ENCODE measurements at places on chromosomes 3 and 15. TPM values are rescaled to one million over a fixed set of nuclear protein-coding genes. Genes with fewer than 3 reads are reported as not detected.

- DNase-seq, result no peak
Measured at GRCh38 chr3:15638891-15639262, 37.3 kb downstream of the BTD start.

DNA sequence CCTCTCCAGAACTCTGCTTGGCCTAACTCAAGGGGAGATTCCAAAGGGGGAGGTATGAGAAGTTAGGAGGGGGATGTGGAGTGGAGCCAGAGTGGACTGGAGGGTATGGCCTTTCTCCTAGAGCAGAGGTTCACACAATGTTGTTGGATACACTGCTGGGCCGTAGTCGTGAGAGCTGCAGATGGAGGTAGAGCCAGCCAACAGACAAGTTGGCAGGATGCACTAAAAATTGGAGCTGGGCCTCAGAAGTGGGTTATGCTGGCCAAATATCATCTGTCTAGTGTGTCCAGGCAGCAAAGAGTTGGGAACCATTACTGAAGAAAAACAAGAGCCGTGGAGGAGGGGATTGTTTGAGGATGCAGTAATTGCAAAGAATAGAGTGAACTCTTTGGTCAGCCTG, 27.7 kb upstream of the LRRFIP2 start:
- no peak for DNase-seq

The CALML4 gene
- total RNA-seq, result 113 TPM

The FETUB gene
- total RNA-seq, result not detected

DNA sequence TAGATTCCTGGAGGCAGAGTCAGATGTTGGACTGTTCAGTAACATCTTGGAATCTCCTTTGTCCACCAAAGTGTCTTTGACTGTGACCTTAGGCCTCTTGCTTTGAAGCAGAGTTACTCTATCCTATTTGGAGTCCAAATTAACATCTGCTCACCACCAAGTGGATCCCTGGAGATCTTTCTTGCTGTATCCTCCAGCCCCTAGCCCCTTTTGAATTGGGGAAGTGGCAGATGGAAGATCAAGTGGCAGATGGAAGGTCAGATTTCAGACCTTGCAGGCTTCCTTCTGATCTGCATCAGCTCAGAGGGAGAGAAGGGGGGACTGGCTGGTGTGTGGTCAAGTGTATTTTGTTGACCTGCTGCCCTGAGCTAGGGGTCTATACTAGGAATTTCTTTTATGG, 125.0 kb upstream of the ROPN1 start:
- no peak for DNase-seq

DNA sequence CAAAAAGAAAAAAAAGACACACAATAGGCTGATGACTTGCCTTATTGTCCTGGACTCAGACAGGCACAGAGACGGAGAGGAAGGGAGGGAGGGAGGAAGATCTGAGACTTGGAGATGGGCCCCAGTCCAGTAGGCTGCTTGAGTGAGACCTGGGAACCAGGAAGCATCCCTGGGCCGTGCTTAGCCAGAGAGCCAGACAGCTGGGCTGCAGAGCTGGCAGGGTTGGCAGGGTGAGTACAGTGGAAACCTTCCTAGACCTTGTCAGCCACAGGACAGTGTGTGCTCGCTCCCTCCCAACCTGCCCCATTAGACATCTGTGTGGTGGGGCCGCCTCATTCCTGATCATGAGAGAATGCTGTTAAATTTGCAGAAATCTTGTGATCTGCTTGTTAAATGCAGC, 107.9 kb upstream of the ALDH1A3 start:
- no peak for DNase-seq

The PLA2G4F gene
- 45.2 TPM for total RNA-seq

GRCh38 chr15:67542420-67543347, at the start of gene MAP2K5:
TSS of gene MAP2K5 (plus strand) at chr15:67542703. CDS start at chr15:67543336, 633 bp downstream.
- DNase-seq, result peak; percentile 86

- no peak for DNase-seq
Measured at GRCh38 chr3:32592696-32593353, 22.2 kb upstream of the DYNC1LI1 start.

GRCh38 chr3:168431491-168431890, 335.8 kb upstream of the GOLIM4 start:
- DNase-seq, result no peak

GRCh38 chr3:3665546-3665945, 133.7 kb upstream of the LRRN1 start:
- no peak for DNase-seq

DNA sequence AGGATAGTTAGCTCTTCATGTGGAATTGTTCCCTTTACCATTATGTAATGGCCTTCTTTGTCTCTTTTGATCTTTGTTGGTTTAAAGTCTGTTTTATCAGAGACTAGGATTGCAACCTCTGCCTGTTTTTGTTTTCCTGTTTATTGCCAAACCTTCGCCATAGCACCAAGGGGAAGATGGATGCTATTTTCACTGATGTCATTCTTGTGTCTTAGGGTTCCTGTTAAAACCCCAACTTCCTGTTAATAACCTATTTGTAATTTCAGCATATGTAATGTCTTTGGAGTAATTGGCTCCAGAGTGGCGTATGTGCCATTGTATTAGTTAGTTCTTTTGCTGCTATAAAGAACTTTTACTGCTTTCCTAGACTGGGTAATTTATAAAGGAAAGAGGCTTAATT, 10.8 kb downstream of the SAMMSON start:
- DNase-seq, result no peak

- no peak for DNase-seq
Measured at GRCh38 chr15:52620496-52620895, 51.7 kb upstream of the ARPP19 start.

- DNase-seq, result no peak
Measured at GRCh38 chr3:136135039-136135802, 60.9 kb downstream of the MSL2 start.

DNA sequence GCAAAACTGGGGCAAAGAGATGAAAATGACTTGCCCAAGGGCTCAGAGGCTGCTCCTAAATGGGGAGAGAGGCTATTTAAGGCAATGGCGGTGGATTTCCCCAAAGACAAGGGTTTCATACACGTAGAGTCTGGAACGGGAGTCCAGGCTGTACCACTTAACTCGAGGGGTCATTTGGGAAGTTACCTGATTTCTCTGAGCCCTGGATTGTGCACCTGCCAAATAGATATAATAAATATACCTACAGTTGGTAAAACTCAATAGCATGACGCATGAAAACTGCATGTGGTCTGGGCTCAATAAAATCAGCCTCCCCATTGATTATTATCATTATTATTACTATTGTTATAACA, 1.3 kb upstream of the ITPR1 start:
- DNase-seq, result no peak

The SI gene
- 1,584 TPM for total RNA-seq

DNA sequence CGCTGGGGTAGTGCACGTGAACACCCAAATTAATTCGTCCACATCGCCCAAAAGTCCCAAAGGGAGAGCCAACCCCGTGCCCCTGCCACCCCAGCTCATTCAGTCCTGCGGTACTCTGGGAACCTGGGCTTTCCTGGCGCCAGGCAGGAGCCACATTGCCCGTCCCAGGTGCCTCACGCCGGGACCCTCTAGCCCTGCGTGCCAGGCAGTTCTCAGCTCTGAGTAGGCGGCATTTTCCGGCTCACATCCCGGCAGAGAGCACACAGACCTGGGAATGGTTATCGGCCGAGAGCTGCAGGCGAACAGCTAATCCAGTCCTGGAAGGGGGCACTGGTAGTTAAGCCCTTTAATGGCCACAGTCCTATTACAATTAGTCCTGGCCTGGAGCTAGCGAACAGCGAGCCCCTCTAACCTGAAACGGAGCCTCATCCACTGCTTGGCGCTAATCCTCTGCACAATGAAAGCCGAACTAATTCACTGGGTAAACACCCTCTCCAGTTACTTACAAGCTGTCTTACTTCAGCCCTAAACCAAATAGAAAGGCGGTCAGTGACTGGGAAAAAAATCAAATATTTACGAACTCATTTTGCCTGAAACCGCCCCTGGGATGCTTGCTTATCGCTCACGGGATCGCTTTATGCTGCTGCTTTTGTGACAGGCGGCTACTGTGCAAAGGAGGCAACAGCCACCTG, 254.6 kb upstream of the SOX14 start:
- no peak for DNase-seq

DNA sequence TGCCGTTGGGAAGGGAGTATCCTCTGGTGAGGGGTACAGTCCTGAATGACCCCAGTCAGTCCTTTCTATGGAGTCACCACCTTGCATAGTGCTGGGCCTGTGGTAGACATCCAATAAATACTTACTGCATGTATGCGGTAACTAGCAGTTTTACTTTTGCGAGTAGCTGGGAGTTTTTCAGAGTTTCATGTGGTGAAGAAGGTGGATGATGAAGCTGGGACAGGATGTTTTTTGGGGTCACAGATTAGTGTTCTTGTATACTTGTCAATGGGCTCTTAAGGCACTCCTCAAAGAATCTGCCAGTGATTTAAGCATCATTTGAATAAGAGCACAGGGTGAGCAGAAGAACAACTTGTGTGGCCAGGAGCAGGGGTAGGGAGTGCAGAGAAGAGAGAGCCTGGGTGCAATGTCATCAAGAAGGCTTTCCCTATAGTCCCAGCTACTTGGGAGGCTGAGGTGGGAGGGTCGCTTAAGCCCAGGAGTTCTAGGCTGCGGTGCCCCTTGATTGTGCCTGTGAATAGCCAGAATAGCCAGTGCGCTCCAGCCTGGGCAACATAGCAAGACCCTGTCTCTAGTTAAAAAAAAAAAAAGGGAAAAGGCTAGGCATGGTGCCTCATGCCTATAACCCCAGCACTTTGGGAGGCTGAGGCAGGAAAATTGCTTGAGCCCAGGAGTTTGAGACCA, 22.1 kb downstream of the PPCDC start:
- no peak for DNase-seq

The SLC12A1 gene
- total RNA-seq, result not detected

- no peak for DNase-seq
Measured at GRCh38 chr15:72554471-72555425, 80.6 kb downstream of the ARIH1 start.

GRCh38 chr3:14507305-14507741, 32.8 kb downstream of the GRIP2 start:
- DNase-seq, result no peak

The CKMT1B gene
- total RNA-seq, result 134 TPM

The TMEM158 gene
- 5.0 TPM for total RNA-seq

DNA sequence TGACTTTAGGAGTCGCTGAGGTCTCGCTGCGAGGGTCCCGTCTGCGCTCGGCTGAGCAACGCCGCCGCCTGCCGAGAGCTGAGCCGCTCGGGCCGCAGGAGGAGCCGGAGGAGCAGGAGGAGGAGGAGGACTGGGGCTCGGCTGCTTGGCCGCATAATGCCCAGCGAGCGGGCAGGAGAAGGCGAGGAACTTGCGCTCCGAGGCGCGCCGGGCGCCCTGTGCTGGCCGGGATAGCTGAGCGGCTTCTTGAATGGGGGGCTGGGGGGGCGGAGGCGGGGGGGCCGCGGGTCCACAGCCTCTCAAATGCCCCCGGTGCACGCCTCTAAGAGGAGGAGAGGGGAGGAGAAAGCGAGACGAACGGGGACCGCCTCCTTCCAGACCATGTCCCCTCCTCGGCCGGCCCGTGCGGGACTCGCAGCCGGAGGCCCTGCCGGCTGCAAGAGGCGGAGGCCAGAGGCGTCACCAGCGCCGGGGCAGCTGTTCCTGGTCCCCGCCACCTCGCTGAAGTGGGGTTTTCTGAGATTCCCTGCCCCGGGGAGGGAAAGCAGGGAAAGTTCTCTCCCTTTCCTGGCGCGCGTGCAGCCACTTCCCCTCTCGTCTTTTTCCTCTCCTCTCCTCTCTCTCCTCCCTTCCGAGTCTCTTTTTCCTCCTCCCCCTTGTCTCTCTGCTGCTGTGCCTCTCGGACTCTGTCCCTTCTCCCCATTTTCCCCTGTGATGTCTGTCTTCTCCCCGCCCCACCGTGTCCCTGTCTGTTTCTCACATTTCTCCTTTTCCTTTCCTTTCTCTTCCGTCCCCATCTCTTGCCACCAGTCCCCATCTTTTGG, at the start of gene ADAMTS9:
ADAMTS9 (minus strand) TSS at position 220 of the 824 bp plus-strand sequence. CDS start 343 bp downstream, outside the sequence.
- DNase-seq, result peak; percentile 61

The GOLGA6A gene
- not detected for total RNA-seq

DNA sequence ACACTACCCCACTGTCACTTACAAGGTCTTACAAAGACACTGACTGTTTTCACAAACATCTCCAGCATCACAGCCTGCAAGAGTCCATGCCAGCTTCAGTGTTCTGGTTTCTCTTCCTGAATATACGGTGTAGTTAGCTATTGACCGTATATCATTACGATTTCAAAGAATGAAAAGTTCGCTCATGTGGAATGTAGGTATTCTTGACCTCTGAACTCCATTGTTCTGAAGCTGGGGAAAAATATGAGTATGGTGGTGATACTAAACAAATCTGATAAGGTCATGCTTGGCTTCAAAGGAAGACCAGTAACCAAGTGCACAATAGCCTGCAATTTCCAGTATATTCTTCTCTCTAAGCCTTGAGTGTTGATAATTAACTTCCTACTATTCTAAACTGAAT, 315.7 kb upstream of the WNT5A start:
- DNase-seq, result no peak

- no peak for DNase-seq
Measured at GRCh38 chr3:168895419-168895818, 768.1 kb downstream of the MECOM start.

The ACKR4 gene
- total RNA-seq, result 5.5 TPM

- no peak for DNase-seq
Measured at GRCh38 chr3:71640331-71640983, 56.9 kb upstream of the FOXP1 start.

The APBA2 gene
- 33.8 TPM for total RNA-seq

DNA sequence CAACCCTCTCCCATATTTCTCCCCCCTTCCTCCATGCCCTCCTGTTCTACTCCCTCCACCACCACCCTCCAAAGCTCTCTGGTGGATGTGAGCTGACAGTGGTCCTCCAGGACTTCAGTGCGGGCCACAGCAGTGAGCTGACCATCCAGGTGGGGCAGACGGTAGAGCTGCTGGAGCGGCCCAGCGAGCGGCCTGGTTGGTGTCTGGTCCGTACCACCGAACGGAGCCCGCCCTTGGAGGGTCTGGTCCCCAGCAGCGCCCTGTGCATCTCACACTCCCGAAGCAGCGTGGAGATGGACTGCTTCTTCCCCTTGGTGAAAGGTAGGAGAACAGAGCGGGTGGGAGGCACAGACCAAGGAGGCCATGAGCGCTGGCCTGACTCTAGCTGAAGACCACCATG, 167.5 kb upstream of the UMPS start:
- no peak for DNase-seq

The CHRFAM7A gene
- total RNA-seq, result 3.2 TPM

DNA sequence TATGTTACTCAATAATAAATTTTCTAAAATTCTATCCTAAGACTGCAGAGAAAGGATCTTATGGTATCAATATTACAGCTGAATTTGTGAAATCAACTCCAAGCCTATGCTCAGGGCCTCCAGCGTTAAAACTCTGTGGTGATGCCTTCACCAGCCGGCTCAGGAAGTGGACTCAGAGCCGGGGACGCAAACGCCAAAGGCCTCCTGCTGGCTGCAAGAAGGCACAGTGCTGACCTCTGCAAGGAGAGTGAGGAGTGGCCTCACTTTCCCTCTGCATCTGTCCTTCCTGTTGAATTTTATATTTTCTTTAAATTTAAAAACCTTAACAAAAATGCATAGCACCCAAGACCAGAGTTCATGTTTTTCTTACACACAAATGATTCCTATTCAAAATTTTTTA, 48.5 kb downstream of the HERC2 start:
- DNase-seq, result no peak

DNA sequence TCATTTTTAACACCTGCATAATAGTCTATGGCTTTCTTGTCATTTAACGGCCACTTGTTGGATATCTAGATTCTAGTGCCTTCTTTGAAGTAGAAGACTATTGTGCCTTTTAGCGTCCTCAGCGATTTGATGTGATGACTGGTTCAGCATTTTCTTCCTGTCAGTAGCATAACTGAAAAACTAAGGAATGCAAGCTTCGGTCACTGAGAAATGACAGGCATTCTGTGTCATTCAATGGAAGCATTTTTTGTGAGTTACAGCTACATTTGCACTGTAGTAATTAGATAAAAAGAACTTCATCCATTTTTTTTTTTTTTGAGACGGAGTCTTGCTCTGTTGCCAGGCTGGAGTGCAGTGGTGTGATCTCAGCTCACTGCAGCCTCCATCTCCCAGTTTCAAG, 10.3 kb downstream of the NEK11 start:
- DNase-seq, result no peak

All from Peyer's patch (tissue), 4 donors.